ENCODE measurements at places on chromosomes 13 and 19.

- no peak for DNase-seq
Measured at GRCh38 chr13:113451951-113452421, 1.3 kb downstream of the ADPRHL1 start.

DNA sequence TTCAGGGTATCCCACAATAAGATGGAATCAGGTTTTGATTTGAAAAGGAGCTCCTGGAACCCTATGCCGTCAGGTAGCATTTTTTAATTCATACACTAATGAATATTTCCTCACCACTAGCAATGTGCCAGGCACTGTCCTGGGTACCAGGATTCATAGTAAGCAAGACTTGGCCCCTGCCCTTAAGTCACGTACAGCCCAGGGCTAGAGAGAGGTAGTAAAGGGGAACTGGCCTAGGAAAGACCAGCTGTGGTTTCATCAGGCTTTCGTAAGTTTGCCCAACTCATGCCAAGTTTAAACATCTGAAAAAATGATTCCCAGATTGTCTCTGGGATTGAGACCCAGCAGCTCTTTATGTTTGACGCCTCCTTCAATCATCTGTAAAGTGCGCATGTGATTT, 45.9 kb upstream of the AMER2 start:
- no peak for DNase-seq

GRCh38 chr19:6020166-6020882, 42.4 kb upstream of the RANBP3 start:
- DNase-seq = no peak

- no peak for DNase-seq
Measured at GRCh38 chr13:27868641-27869435, 51.0 kb upstream of the PDX1 start.

DNA sequence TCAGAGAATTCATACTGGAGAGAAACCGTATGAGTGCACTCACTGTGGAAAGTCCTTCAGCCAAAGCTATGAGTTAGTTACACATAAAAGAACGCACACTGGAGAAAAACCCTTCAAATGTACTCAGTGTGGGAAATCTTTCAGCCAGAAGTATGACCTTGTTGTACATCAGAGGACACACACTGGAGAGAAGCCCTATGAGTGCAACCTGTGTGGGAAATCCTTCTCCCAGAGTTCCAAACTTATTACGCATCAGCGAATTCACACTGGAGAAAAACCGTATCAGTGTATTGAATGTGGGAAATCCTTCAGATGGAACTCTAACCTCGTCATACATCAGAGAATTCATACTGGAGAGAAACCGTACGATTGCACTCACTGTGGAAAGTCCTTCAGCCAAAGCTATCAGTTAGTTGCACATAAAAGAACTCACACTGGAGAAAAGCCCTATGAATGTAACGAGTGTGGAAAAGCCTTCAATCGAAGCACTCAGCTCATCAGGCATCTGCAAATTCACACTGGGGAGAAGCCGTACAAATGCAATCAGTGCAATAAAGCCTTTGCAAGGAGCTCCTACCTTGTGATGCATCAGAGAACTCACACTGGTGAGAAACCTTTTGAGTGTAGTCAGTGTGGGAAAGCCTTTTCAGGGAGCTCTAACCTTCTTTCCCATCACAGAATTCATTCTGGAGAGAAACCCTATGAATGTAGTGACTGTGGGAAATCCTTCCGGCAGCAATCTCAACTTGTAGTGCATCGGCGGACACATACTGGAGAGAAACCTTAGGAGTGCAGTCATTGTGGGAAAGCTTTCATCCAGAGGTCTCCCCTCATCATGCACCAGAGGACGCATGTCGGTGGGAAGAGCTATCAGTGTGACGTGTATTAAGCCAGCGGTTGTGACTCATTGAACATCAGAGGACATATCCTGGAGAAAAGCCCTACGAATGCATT, 16.5 kb upstream of the ZNF8 start:
- no peak for DNase-seq

GRCh38 chr19:10078329-10078728, 7.8 kb upstream of the SHFL start:
- no peak for DNase-seq

DNA sequence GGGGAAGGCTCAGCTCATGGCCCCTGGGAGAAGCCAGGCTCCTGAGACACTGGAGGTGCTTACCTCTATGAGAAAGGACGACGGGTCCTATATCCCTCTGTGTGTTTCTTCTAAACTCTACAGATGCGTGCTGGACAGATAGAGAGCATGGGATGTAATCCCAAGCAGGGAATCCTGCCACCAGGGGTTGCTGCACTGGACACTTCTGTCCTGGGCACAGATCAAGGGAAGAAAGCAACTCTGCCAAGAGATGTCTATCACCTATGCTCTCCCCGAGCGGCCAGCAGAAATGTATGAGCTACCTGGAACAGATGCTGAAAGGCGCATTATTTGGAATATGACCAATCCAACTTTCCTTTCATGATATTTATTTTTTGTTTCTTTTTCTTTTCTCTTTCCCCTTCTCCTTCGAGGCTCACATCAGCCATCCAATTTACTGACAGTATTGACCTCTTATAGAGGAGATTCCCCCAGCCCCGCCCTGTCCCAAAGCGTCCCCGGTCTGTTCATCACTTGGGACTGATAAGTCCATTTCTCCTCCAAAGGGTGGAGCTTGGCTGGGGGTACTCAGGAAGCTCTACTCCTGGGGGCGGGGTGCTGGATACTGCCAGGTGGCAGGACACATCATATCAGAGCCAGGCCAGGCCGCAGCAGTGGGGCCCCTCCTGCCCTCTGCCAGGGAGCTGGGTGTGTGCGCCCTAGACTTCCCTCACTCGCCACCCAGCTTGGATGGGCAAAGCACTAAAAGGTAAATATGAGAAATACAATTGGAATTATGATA, 34.2 kb downstream of the TSHZ3 start:
- no peak for DNase-seq

DNA sequence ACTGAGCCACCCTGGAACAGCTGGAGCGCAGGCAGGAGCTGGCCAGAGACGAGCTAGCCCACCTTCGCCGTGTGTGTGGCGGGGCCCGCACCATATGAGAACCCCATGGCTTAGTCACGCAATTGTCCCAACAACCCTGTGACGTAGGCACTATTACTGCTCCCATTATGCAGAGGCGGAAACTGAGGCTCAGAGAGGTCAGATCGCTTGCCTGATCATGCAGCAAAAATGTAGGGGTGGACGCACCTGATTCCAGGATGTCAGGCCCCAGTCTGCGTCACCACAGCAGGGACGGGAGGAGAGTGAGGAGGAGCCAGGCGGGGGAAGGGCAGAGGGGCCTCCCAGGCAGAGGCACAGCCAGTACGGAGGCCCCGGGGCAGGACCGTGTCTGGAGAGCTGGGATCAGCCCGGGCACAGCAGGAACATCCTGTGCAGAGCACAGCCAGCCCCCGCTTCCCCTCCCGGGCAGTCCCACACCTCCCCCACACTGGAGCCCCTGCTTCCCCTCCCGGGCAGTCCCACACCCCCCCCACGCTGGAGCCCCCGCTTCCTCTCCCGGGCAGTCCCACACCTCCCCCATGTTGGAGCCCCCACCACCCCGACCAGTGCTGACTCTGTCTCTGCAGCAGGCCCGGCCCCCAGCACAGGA, 16.7 kb downstream of the PIP5K1C start:
- DNase-seq = peak; percentile 83

GRCh38 chr19:50416034-50416977, 2.4 kb upstream of the SPIB start:
- DNase-seq = no peak

- peak; percentile 17 for DNase-seq
Measured at GRCh38 chr19:5141850-5142724, 173.2 kb downstream of the KDM4B start.

DNA sequence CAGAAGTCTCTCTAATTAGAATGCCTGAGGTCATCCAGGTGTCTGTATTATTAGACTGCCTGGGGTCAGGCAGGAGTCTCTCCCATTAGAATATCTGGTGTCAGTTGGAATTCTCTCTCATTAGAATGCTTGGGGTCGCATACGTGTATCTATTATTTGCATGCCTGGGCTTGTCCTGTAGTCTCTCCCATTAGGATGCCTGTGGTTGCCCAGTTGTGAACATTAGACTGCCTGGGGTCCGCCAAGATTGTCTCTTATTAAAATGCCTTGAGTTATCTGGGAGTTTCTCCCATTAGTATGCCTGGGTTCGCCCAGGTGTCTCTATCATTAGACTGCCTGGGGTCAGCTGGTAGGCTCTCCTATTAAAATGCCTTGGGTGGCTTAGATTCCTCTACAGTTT, 1494.7 kb downstream of the UQCRFS1 start:
- DNase-seq = no peak

GRCh38 chr19:52140032-52140710, 433 bp upstream of the ZNF616 start:
- peak; percentile 99 for DNase-seq

- DNase-seq = no peak
Measured at GRCh38 chr19:11405846-11406643, 13.1 kb downstream of the RGL3 start.

DNA sequence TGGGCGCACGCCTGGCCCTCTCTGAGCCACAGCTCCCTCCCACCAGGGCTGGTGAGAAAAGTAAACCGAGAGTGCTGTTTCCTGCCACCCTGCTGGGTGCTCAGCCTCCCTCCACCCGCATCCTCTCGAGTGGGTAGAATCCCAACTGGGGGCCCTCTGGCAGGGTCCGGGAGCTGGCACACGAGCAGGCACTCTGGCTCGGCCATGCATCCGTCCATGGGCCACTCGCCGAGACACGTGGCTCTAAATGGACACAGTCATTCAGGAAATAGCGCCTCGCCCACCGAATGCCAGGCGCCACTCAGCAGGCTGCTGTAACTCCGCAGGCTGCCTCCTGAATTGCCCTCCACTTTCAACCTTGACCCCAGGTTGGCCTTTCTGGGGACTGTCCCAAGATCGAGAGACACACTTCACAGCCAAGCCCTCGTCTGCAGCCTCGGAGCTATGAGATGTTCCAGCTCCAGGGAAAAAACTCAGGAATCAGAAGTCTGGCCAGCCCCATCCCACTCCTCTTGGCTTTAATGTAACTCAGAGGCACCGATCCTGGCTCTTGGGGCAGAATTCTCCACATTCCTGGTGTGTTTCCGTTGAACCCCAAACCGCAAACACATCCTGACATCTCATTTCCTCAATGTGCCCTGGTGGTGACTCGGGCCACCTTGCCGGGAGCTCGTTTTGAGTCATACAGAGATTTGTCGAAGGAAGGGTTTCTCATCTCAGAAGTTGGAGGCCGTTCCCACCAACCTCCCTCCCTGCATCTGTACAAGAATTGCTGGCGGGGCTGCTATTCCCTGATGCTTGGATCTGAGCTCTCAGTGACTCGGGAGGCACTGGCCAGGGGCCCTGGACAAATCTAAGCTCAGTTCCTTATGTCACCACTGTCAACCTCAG, 14.1 kb downstream of the KLF2 start:
- DNase-seq = no peak

GRCh38 chr19:46392837-46393236, 20.5 kb downstream of the CCDC8 start:
- no peak for DNase-seq

GRCh38 chr13:30240608-30241007, 66.7 kb downstream of the KATNAL1 start:
- DNase-seq = no peak

- DNase-seq = no peak
Measured at GRCh38 chr13:108508263-108508662, 121.1 kb upstream of the MYO16 start.

GRCh38 chr19:18386543-18387271, 749 bp downstream of the GDF15 start:
- no peak for DNase-seq

DNA sequence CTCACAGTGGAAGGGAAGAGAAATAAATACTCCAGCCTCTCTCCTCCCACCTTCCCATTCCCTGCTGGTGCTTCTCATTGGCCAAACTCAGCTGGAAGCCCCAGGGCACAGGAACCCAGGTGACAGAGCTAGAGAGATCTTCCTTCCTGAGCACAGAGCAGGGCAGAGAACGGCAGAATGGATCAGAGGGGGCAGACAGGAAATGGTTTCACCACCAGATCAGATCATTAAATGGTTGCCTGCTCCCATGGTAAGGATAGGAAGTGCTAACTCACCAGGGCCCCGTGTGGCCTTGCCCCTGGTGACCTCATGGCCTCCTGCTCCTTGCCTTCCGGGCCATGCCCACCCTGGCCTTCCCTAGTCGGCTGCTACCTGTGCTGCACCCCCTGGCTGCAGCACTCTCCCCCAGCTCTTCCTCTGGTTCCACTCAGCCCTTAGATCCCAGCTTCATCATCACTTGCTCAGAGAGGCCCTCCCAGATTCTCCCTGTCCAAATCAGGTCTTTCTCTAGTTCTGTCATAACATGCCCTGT, 108.7 kb downstream of the DPF1 start:
- DNase-seq = no peak

- no peak for DNase-seq
Measured at GRCh38 chr13:111040830-111041229, 74.3 kb upstream of the ARHGEF7 start.
